ENCODE measurements at places on chromosomes 6 and 20. TPM values are rescaled to one million over a fixed set of nuclear protein-coding genes. Genes with fewer than 3 reads are reported as not detected.

The TAF8 gene
- 20.5 TPM for total RNA-seq

The CD40 gene
- 13.7 TPM for total RNA-seq

DNA sequence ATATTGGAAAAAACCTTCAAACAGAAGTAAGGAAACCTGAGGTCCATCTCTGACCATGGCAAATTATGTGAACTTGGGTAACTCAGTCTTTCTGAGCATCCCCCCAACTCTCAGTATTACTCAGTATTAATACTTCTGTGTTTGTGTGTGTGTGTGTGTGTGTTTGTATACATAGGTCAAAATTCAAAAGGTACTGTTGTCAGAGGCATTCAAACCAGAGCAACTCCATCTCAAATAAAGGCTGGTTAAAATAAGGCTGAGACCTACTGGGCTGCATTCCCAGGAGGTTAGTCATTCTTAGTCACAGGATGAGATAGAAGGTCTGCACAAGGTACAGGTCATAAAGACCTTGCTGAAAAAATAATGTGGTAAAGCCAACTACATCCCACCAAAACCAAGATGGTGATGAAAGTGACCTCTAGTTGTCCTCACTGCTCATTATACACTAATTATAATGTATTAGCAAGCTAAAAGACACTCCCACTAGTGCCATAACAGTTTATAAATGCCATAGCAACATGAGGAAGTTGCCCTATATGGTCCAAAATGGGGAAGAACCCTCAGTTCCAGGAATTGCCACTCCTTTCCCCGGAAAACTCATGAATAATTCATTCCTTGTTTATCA is 33.3 kb upstream of the SLC22A16 start:
- DNase-seq: no peak

- DNase-seq: no peak
Measured at GRCh38 chr20:9422321-9423057, 91.9 kb upstream of the LAMP5 start.

- DNase-seq: no peak
Measured at GRCh38 chr6:148868314-148868713, 121.5 kb downstream of the UST start.

DNA sequence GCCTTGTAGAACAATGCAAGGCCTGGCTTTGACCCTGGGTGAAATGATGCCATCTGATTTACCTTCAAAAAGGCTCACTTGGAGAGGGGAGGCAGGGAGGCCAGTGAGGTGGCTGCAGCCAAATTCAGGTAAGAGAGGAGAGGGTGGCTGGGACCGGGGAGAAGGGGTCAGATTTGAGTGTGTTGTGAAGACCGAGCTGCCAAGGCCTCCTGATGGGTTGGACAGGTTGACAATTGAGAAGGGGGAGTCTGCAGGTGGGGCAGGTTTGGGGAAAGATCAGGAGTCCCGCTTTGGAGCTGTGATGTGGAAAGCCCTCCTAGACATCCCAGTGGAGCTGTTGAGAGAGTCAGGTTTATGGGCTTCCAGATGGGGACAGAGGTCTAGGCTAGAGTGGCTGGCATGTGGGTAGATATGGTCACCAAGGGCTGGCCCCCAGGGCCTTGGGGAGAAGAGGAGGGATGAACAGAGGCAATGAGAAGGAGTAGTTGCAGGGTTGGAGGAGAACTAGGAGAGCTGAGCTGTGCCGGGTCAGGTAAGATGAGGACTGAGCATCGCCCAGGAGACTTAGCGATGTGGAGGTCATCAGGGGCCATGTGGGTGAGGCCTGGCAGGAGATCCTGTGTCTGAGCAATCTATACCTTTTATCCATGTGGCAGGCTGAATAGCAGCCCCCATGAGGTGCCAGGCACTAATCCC is 70.5 kb upstream of the TOX2 start:
- no peak for DNase-seq

The ELOVL4 gene
- total RNA-seq: 0.47 TPM

The C6orf141 gene
- 1.1 TPM for total RNA-seq

The CGA gene
- 5.6 TPM for total RNA-seq

GRCh38 chr20:60822699-60823607 is 429.1 kb upstream of the CDH4 start:
- no peak for DNase-seq

The ZBTB46 gene
- 12.7 TPM for total RNA-seq

DNA sequence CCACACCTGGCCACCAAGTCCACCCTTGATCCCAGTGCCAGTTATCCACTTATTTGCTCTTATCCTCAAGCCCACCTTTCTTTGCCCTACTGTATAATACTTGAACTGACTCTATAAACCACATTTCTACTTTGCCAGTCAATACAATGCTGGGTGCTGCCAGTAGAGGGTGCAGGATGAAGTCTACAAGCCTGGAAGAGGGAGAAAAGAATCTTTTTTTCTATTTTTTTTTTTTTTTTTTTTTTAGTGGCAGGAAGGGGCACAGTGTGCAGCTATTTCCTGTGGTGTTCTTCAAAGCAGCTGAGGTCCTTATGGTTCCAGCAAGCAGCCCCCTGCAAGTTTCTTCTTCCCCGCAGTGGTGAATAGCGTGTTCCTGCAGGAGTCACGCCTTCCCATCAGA is 22.2 kb upstream of the GABRR1 start:
- DNase-seq: no peak

- DNase-seq: no peak
Measured at GRCh38 chr6:87846434-87846833, 144.4 kb upstream of the AKIRIN2 start.

The CYP24A1 gene
- not detected for total RNA-seq

The TRAPPC3L gene
- 0.24 TPM for total RNA-seq

- DNase-seq: no peak
Measured at GRCh38 chr6:146739696-146740095, 140.9 kb downstream of the ADGB start.

GRCh38 chr20:37257988-37258387 is 3.6 kb downstream of the GHRH start:
- no peak for DNase-seq

DNA sequence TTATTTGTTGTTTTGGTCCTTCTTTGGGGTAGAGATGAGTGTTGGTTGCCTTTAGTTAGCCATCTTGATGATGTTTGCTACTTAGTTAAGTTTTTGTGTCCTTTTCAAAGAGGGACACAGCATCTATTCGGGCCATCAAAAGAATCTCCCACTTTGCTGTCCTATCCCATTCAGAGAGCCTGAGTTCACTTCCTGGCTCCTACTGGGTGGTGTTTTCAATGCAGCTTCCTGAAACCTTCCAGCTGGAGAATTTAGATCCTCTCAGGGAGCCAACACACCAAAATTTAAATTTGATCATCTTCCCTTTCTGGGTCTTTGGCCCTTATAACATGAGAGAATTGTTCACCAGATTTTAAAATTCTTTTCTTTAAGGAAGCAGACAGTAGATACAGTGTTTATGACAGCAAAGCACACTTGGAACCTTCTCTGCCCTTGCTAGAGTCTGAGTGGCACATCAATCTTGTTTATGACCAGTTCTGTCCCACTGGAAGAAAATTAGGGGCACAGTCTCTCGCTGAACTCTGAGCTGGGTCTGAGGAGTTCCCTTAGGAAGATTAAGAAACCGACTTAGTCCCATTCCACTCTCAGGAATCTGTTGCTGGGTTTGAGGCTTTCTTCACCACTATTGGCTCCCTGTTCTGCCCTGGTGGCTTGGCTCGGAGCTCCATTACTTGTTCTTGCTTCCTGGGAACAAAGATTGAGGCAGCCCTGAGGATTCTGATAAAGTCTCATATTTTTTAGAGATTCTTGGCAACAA is 115.5 kb downstream of the CCDC170 start:
- peak; percentile 31 for DNase-seq

The CALHM4 gene
- total RNA-seq: not detected

DNA sequence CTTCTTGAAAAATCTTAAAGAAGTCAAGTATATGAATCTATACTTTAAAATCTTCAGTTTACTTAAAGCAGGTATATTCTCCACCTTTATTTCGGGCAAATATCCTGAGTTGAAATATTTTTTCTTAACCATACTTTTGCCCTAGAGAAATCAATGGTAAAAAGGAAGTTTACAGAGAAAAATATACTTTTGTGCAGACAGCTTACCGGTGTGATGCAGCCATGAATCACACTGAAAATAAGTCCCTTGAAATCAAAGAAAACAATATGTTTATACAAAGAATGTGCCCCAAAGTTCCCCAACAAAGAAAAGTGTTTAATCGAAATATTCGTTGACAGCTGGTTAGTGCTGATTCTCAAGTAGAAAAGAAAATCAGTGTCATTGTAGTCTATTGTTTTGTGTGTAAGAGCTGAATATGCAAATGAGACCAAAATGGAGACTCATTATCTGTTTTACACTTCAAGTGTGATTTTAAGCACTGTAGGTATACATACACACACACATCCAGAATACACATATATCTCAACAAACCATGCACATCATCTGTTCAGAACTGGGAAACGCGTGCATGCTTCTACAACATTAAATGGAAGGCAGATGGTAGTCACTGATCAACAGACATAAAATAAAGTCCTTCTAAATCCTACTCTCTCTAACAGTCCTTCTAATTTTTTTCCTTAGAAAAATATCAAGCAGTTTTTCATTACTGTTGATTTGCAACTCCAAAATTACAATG is 73.3 kb downstream of the BTBD9 start:
- no peak for DNase-seq

DNA sequence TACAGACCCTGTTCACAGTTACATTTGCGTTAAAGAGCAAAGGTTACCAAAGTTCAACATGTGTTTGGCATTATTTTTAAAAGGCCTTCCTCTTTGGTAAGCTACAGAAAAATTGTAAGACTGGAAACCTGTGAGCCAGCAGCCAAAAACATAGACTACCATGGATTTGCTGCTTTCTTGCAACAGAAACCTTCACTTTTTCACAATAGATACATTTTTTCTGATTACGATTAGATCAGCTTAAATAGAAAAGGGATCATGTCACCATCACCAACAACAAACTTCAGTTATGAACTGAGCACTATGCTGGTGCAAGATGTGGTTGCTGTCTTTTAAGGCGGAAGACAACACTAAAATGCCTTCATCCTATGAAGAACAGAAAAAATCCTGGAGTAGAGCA is 112.3 kb upstream of the MARCKS start:
- no peak for DNase-seq

DNA sequence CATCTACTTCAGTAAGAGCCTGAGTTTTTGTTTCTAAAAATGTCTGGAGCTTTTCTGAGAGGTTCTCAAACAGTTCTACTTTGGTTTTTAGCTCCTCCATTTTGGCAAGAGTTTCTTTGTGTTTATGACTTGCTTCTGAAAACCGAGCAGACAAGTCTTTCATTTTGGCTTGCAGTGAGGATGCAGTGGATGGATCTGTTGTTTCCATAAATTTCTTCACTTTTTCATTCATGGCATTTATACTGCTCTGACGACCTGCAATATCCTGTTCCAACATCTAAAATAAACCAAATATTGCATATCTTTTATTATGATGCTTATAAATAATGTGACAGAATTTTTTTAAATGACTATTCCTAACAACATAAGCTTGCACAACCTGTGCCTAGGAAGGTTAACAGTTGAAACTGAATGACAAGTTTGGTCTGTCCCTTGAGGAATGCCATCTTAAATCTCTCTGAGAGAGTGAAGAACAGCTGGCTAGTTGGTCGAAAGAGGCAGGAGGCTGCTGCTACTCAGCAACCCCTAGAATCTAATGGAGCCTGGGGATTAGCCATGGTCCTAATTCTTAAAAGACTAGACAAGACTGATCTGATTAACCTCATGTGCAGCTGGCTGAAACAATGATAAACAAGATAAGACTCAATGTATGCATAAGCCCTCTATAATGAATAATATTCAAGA is 69.8 kb downstream of the DST start:
- DNase-seq: no peak

The C4B gene
- total RNA-seq: 177 TPM

DNA sequence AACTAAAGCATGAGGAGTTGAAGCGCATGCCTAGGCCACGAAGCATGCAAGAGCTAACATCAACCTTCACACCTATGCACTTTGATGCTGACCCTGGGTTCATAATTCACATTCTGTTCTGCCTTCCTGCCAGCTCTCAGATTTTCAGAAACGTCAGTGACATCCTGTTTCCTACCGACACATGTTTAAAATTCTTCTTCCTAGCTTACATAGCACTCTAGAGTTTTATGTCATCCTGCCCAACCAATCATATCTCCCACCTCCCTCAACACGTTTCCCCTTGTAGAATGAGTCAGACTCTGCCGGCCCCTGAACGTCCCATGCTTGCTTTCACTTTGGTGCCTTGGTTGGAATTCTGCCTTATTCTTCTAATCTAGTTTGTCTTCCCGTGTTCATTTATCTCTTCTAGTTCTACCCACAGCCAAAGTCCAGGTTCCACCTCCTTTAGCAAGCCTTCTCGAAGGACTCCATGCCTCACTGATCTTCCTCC is 97.2 kb upstream of the MAP7 start:
- DNase-seq: peak; percentile 24

GRCh38 chr6:145627451-145627850 is 107.9 kb downstream of the EPM2A start:
- no peak for DNase-seq

GRCh38 chr6:136335736-136336363 is 46.2 kb upstream of the BCLAF1 start:
- no peak for DNase-seq

The TRMT6 gene
- 13.8 TPM for total RNA-seq

DNA sequence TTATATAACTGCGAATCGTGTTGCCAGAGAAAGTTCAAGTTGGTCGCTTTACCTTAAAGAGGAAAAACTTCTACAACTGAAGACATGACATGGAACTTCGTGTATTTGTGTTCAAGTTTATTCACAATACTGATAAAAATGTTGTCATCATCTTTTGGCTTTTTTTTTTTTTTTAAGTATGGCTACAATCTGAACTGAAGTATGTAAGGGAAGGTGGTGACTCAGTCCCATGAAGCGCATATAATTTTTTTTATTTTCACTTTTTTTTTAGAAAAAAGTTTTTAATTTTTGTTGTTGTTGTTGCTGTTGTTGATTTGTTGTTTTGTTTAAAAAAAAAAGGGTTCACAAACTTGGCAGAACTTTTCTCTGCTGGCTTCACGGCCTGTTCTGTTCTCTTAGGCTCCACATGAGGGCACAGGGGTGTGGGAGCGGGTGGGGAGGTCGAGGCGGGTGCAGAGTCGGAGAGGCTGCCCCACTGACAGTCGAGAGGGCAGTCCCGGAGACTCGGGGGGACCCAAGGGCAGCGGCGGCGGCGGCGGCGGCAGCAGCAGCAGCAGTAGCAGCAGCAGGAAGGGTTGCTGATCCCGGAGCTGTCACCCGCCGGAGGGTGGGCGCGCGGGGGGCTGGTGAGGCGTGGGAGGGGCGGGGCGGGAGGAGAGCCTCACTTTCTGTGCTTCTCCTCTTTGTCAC is 17.0 kb downstream of the TFAP2A start:
- no peak for DNase-seq

The WFDC10B gene
- total RNA-seq: not detected
